ENCODE measurements at places on chromosomes 4 and X.

GRCh38 chr4:150867148-150867547, 147.9 kb downstream of the LRBA start:
- DNase-seq: peak; percentile 85

DNA sequence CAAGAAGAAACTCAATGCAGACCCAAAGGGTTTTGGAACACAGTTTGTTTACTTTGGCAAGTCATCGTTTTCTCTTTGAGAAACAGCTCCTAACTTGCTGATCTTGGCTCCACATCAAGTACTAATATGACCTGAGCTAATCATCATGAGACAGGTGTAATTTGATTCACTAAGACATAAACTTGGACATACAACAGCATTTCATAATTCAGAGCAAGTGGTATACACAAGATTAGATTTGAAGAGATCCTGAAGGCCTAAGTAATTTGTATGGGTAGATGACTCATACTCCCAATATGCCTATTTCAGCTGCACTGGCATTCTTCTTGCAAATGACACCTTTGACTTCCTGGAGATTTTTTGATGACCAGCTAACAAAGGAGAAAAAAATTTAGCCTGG, 1521.7 kb downstream of the RPA4 start:
- no peak for DNase-seq

GRCh38 chr4:128782076-128782715, 27.3 kb upstream of the JADE1 start:
- no peak for DNase-seq

- peak; percentile 89 for DNase-seq
Observed at GRCh38 chr4:53804719-53805118, 213.4 kb upstream of the LNX1 start.

GRCh38 chr4:74111990-74112389, 13.0 kb upstream of the CXCL2 start:
- no peak for DNase-seq

- DNase-seq: no peak
Observed at GRCh38 chr4:81743731-81744435, 272.2 kb upstream of the RASGEF1B start.

DNA sequence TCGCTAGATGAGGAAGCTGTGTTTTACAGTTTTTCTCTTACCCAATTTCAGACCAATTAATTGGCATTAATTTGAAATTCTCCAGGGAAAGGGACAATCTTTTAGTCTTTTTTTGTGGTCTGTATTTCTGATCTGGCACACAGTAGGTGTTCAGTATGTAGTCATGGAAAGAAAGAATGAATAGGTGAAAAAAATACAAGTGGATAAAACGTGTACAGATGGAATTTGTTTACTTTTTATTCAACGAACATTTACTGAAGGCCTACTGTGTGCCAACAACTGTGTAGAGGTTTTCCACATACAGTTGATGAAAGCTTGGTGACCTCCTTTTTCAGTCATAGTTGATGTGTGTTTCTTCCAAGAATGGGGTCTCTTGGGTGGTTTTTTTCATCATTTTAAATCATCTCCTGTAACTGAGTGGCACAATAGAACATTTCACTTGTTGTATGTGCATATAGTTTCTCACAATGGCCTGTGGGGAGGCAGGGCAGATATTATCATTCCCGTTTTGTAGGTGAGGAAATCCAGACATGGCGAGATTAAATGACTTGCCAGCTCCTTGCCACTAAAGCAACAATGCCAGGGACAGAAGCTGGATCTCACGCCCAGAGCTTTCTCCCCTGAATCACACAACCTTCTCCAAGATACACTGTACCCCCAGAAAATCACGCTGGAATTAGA, 102.4 kb downstream of the CEP135 start:
- no peak for DNase-seq

GRCh38 chr4:166625018-166625637, 609.2 kb downstream of the SPOCK3 start:
- DNase-seq: no peak

- DNase-seq: peak; percentile 32
Observed at GRCh38 chrX:104913348-104913747, 307.1 kb downstream of the TEX13A start.

DNA sequence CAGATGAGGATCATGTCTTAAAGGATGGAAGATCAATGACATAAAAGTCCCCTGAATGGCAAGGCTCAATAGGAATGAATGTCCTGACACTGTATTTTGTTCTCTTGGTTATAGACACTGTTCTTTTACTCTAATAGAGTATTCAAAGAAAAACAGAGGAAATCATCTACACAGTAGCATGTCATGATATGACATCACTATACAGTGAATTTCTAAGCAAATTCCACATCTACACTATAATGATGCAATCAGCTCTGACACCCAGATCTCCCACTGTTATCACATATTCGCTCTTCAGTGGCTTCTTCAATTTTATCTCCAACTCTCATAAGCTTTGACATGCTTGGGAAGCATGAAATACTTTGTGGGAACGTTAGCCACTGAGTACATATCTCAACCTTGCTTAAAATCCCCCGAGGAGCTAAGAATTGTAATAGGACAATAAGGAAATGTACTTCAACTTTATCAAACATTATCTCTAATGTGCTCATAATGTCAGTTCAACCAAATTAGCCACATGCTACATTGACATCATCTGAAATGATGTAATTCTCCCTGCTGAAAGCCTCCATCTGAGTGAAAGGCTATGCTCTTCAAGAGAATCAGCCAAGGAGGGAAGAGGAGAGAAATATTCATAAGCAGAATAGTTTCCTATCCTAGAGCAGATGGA, 139.6 kb upstream of the PTCHD1 start:
- DNase-seq: no peak

DNA sequence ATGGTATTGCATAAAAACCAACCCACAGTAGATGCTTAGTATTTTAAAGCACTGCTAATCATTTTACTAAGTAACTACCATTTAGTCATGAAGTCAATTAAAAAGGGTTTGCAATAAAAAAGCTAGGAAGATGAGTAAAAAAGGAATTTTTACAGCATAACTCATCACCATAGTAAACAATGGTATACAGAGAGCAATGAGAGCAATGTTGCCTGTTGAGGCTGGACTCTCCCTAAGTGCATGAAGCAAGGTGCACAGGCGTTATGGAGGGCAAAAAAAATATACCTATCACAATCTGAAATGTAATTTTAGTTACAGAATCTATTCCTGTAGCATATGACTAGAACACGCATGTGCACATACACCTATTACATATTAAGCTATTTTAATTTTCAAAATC, 129.6 kb upstream of the BMP3 start:
- DNase-seq: no peak

- DNase-seq: no peak
Observed at GRCh38 chr4:183633476-183634400, 25.2 kb downstream of the RWDD4 start.

DNA sequence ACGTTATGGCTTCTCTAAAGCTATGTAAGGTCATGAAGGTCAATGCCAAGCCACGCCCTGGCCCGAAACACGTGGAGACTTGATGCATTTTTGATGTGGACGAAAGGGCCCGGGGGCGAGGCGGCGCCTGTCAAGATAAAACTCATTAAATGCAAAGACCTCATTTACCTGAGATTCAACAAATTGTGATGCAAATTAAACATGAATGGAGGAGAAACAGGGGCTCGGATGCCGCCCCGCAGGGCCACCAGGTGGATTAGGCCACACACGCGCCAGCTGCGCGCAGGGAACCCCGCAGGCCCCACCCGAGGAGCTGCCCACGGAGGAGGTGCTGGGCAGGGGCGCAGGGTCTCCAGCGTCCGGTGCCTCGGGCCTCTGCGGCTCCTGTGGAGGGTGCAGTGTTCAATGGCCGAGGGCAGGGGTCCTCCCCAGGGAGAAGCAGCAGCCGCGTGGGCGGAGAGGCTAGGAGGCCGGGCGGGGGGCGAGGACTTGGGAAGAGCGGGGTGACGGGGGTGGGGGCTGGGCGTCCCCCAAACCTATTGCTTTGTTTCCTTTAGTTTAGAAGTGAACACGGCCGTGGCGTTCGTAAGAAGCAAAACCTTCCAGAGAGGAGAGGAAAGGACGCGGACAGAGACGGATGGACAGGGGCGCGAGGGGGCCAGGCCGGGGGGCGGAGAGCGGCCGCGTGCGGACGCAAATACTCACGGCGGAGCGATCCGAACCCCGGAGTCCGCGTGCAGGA, 40.4 kb downstream of the CPLX1 start:
- DNase-seq: no peak

DNA sequence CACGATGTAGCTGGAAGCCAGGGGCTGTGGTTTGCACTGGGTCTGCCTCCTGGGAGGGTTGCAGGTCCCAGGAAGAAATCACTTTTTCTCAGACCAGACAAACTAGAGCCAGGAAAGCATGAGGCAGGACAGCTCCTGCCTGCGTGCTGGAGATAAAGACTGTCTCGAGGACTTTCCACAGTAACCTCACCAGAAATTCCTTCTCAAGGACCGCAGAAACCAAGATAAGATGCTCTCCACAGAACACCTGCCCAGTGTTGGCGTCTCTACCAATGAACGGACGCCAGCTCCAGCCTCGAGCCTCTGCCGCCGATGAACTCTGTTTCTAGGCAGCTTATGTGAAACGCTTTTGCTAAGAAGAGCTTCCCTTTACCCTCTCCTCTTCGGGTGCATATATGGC, 76.9 kb upstream of the AFAP1 start:
- DNase-seq: no peak

- no peak for DNase-seq
Observed at GRCh38 chr4:14445882-14446281, 556.4 kb upstream of the CPEB2 start.

DNA sequence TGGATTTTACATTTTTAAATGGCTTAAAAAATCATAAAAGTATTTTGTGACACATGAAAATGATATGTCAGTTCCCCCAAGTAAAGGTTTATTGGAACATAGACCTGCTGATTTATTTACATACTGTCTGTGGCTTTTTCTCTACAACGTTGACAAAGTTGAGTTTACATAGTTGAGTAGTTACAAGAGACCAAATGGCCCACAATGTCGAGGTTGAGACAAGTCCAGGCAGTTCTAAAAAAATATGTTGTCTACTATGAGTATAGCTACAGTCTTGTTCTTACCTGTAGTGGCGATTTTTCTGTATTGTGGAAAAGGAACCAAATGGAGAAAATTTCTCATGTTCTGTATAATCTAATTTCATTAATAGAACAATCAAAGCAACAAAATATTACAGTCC, 163.2 kb downstream of the FRAS1 start:
- DNase-seq: no peak
